Activated CD4-positive, alpha-beta T cell treated with anti-CD3 and anti-CD28 coated beads for 48 hours (primary cell): ENCODE measurements at places on chromosomes 7 and 10.
A peak's percentile ranks its signal among the peaks of the same experiment; 100 is the strongest.

DNA sequence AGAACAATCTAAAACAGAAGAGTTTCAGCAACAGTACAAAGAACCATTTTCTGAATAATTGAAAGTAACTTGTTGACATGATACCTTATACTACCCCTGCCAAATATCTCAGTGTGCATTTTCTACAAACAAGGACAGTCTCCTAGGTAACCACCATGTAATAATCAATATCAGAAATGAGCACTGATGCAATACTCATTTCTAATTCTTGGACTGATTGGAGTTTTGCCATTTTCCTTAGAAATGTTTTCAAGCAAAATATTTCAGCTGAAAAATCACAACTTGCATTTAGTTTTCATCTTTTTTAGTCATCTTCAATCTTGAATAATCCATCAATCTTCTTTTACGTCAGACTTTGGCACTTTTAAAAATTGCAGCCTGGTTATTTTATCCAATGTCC lies 420.2 kb downstream of the CDC14C start:
- no peak for DNase-seq

GRCh38 chr7:85172530-85172941 lies 14.3 kb downstream of the SEMA3D start:
- DNase-seq, result no peak

GRCh38 chr7:125255810-125256209 lies 326.2 kb upstream of the POT1 start:
- DNase-seq, result no peak

DNA sequence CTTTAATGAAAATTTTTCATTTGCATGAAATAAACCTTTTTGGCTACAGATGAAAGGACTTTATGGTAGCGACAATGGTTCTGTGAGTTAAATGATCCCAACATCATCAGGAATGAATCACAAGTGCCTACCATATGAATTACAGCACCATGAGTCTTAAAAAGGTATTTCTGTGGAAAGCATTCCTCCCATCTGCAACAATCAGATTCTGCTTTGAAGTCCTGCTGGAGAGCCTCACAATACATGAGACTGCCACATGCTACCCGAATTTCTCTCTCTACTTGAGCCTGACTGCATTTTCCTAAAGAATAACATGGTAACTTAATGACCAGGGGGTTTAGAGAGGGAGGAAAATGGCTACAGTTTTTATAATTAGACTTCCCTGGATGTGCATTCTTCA lies 190.3 kb downstream of the TWIST1 start:
- DNase-seq, result no peak

DNA sequence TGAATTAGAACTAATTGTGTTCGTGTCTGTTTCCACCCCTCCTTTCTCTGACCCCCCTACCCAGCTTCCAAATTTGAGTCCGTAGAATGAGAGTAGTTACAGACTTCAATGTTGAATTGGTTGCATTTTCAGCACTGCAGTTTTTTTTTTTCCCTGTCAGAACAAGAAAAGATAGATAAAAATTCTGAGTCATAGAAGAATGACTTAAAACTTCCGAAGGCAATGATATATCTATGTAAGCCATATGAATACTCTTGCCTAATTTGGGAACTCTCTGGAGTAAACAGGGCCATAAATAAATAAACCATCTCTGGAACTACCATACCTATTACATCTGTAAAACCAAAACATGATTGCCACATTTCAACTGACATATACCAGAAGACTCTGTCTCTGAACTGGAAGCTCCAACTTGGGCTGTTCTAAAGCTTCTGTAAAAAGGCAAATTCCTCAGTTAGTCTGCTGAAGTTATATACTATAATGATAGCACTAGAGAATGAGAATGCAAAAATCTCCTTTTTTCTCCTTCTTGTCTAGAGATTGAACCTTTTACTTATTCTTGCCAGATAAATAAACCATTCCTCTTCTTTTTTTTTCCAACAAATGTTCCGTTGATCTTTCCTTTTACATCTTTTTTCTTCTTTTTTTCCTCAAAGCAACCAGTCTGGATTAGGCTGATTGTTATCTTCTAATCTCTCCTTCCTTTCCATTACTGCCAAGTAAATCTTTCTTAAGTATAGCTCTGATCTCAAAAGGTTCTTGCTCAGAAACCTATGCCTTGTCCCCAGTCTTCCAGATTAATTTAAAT lies 23.5 kb downstream of the VCL start:
- no peak for DNase-seq

GRCh38 chr7:842431-843031 lies 10.3 kb downstream of the SUN1 start:
- no peak for DNase-seq

- DNase-seq, result no peak
Observed at GRCh38 chr10:51224671-51225161, 150.4 kb downstream of the PRKG1 start.

DNA sequence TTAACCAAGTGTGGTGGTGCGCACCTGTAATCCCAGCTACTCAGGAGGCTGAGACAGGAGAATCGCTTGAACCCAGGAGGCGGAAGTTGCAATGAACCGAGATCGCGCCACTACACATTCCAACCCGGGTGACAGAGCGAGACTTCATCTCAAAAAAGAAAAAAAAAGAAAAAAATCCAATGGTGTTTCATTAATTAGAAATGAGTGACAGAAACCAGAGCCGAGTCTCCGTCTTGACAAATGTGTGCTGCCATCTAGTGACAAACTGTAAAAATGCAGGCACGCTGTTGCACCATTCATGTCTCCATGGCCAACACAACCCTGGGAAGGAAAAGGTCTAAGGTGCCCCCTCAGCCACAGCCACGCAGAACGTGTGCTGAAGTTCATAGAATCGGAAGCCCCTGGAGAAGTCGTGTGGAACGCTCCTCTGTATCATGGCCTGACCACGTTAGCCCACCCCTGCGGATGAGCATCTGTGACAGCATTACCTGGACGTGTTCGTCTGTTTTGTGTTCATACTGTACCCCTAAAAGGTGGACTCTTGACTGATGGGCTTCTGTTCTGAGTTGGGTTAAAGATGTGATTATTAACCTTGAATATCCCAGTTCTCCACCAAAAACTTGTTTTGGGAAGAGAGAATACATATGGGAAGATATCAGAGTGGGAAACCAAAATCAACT lies 94.9 kb downstream of the LYZL2 start:
- DNase-seq, result peak; percentile 77
